GDM1 (cell line): ENCODE measurements at places on chromosomes 1 and 21.

GRCh38 chr21:34305605-34306604, 57.9 kb upstream of the KCNE2 start:
- DNase-seq, result no peak

DNA sequence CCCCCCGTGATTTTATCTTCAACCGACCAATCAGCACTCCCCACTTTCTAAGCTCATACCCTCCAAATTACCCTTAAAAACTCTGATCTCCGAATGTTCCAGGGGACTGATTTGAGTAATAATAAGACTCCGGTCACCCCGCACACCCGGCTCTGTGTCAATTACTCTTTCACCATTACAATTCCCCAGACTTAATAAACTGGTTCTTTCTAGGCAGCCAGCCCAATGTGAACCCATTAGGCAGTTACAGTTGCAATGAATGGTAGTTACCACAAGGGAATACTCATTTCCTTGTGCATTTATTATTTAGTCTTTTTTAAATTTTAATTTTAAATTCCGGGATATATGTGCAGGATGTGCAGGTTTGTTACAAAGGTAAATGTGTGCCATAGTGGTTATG, 177.9 kb downstream of the HFM1 start:
- no peak for DNase-seq

DNA sequence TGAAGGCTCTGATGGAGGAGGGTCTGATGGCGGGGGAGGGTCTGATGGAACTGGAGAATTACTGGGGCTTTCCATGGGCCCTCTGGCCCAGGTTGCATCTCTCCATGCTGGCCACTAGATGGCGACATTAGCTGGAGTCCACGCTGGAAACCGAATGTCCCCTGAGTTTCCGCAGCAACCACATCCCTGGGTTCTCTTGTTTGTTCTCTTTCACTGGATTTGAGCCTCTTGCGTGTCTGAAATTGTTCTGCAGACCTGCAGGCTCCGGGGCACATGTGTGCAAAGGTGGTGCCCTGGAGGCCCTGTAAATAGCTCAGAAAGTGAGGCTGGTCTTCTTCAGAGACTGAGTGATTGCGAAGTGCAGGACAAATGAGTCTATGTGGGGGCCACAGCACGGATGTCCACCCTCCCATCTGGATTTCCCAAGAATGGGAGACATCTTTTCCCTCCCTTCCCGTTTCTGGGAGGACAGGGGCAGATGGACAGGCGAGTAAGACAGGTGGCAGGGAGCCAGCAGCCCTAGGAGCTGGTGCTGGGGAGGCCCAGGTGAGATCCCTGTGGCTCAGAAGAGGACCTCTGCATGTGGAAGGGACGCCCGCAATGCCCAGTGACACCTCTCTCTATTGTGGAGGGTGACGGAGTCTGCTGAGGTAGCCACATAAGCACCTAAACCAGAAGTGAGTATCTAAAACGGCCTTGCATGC, 73.2 kb upstream of the ABCG1 start:
- peak; percentile 59 for DNase-seq

GRCh38 chr1:209368864-209369598, 214.5 kb upstream of the CAMK1G start:
- DNase-seq, result no peak

DNA sequence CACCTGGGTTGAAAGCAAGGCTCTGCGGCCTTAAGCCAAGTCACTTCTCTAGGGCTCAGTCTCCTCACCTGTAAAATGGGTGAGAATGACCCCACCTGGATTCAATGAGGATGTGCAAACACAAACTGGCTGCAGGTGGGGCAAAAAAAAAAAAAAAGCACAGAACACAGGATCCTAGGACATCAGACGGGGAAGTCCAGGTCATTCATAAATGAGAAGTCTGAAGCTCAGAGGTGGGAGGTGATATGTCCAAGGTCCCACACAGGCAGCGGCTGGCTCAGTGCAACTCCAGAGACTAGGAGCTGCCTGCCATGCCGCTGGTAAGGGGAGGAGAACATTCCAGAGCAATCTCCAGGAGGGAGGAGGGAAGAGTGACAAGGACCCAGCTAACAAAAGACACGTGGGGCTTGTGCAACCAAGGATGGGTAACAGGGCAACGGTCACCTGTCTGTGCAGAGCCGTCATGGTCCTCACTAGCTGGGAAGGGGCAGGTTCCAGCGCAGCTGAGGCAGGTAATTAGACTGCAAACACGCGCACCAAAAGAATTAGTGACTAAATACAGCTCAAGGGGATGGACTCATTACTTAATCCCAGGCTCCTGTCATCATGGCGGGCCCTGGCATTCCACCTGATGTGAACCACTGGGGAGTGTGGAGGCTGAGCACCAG, 19.5 kb downstream of the IFFO2 start:
- DNase-seq, result no peak

DNA sequence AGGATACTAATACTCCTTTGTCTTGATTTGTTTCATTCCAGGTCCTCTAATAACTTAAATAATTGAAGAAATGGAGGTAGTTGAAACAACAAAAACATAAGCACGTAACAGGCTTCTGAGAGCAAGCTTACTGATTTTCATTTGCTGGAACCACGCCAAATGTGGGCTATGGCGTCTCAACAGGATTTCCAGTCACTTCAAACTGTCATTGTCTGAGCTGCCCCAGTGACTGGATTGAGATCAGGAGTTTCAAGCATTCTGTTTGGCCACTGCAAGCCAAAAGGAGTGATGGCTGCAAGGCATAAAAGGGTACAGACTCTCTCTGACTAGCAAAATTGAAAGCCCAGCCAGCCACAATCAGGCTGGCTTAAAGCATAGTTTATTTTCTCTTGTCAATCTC, 289.9 kb downstream of the DPYD start:
- DNase-seq, result no peak
